ENCODE measurements at places on chromosomes 11 and 22.

GRCh38 chr22:20763630-20764470 is 10.1 kb upstream of the SERPIND1 start:
- no peak for DNase-seq

DNA sequence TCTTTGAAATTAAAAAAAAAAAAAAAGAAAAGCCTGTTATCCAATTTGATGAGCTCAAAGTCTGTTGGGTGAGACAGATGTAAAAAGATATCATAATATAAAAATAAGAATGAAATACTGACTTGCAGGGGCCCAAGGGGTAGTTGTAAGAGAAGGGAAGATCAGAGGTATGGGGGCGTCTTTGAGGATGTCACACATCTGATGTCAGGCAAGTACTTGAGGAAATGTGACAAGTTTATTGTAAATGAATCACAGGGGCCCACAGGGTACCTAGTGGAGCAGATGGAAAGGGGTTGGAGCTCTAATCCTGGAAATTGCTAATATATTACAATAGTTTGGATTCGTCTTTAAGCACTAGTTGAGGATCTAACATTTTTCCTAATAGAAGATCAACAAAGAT is 131.6 kb downstream of the MAML2 start:
- DNase-seq: no peak

DNA sequence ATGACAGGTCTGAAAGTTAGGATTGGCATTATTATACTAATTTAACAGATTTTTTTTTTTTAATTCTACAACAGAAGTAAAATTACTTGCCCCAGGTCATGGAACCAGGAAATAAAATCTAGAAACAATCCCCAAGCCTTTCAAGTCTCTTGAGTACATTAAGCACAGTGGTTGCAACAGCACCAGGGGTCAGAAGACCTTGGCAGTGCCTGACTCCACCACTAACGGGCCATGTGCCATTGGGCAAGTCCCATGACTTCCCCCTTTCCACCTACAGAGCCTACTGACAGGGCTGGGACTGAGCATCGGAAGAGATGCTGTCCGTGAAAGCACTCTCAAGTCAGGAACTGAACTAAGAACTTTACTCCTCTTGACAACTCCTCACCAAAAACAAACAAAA is 98.6 kb upstream of the AKIP1 start:
- DNase-seq: no peak

DNA sequence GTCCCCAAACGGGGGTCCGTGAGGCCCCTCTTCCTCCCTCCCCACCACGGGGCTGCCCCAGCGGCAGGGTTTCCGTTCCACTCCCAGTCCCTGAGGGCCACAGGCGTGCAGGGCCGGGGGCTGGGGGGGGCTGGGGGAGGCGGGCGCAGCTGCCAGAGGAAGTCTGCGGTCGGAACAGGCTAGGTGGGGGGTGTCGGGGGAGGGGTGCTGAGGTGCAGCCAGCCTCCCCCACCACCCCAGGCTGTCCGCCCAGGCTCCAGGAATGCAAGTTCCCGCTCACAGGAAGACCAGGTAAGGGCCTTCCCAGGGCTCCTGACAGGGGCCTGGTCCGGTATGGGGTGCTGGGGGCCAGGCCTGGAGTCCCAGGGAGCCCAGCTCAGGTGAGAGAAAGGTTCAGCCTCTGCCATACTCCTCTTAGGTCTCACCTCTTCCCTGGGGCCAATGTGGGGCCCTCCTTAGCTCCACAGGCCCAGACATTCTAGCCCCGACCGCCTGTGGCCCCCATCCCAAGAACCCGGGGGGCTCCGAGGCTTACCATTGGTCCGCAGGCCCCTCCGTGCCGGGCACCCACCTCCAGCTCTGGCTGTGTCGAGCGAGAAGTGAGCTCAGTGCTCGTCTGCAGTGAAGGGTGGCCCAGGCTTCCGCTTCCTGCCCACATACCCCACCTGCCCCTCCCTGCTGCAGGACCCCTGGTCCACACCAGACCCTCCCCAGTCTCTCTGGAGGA is at the start of gene PTPRCAP:
Gene PTPRCAP (minus strand): TSS at position 601 of the 727 bp plus-strand sequence. CDS start 63 bp downstream, at position 538.
- peak; percentile 83 for DNase-seq

DNA sequence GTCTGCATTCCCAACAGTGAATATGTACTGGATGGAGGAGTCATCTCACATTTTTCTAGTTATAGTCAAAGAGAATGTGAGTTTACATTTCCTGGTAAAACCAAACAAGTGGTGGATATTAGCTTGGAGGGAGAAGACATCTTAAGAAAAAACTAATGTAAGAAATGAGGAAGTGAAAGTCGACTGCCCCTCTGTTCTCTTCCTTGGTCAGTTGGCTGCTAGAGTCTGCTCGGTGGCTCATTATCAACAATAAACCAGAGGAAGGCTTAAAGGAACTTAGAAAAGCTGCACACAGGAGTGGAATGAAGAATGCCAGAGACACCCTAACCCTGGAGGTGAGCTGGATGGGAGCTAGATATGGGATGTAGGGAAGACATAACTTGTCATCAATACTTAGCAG is 5.8 kb downstream of the SLC22A9 start:
- DNase-seq: peak; percentile 3

DNA sequence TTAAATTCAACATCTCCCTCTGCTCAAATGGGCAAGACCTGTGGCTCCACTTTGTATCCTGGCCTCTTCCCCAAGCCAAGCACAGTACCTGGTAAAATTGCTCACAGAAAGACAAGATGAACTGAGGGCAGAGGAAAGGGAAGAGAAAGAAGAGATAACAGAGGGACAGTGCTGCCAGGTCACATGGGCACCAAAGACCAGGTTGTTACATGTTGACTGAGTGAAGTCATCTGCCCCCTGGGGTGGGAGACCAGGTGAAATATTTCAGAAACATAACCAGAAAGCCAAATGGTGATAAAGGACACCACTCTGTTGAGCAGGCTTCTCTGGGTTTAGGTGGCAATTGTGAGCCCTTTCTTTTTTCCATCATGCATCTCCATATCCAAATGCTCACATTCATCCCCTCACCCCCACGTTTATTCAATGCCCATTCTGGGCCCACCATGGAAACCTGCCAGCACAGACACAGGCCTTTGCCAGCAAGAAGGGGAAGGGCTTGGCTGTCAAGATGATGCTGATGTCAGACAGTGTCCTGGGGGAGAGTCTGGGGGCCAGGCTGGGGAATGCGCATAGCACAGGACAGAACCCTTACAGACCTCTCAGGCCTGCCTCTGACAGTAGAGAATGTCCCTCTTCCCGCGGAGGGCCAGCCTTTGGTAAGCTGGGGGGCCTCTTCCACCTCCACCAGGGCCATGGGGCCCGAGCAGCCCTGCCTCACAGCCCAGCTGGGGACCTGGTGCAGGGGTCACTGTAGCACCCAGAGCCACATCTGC is 51.6 kb downstream of the DGCR2 start:
- DNase-seq: no peak

GRCh38 chr11:95375886-95376285 is 144.9 kb upstream of the SESN3 start:
- DNase-seq: no peak

GRCh38 chr11:44349328-44349727 is 39.4 kb upstream of the ALX4 start:
- DNase-seq: no peak

DNA sequence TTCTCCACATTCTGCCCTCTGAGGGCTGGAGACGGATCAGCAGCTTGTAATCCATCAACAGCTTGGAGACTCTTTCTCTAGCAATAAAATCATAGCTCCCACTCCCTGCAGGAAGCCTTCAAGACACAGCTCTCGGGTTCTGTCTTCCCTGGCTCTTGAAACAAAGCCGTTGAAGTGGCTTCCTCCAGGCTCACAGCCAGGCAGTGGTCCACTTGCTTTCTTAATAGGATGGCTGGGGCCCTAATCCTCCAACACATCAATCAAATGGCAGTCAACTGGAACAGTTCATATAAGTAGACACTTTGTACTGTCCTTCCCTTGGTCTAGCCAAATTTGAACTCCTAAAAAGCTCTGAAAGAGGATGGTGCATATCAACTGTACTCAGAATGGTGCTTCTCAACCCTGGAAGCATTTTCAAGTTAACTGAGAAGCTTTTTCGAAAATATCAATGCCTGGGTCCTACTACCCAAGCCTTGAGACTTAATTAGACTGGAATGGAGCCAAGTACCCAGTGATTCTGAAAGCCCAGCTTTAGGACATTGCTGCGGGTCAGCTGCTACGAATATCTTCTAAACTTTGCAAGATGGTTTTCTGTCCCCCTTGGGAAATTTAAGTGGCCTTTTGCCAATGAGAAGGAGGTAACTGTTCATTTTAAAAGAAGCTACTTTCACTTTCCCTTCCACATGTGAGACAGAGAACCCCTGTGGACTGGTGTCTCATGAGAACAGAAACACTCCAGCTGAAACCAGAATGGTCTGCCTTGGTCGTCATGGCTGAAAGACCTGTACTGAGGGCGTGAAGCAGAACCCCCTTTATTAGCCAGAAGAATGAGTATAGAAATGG is 74.7 kb downstream of the SC5D start:
- DNase-seq: peak; percentile 67

GRCh38 chr11:64083398-64084080 is 47.8 kb downstream of the FLRT1 start:
- DNase-seq: no peak

DNA sequence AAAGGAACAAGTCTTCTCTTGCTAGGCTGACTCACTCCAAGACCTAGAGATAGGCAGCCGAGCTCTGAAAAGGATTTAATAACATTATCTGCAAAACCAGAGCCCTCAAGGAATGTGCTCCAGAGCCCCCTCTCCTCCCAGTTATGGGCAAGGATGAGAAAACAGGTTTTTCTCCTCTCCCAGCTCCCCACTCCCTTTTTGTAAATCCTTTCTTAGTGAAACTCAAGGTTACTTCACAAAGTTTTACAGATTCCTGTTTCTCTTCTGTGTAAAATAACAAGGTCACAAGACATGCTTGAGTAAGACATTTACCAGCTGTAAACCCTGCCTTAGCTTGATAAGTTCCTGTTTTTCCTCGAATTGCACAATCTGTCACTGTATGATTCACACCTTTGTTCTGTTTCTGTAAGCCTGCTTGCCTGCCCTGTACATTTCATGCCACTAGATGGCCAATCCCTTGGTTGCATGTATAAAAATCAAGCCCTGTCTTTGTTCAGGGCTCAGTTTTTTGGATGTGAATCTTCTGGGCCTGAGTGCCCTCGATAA is 489.4 kb downstream of the KCNA4 start:
- no peak for DNase-seq

DNA sequence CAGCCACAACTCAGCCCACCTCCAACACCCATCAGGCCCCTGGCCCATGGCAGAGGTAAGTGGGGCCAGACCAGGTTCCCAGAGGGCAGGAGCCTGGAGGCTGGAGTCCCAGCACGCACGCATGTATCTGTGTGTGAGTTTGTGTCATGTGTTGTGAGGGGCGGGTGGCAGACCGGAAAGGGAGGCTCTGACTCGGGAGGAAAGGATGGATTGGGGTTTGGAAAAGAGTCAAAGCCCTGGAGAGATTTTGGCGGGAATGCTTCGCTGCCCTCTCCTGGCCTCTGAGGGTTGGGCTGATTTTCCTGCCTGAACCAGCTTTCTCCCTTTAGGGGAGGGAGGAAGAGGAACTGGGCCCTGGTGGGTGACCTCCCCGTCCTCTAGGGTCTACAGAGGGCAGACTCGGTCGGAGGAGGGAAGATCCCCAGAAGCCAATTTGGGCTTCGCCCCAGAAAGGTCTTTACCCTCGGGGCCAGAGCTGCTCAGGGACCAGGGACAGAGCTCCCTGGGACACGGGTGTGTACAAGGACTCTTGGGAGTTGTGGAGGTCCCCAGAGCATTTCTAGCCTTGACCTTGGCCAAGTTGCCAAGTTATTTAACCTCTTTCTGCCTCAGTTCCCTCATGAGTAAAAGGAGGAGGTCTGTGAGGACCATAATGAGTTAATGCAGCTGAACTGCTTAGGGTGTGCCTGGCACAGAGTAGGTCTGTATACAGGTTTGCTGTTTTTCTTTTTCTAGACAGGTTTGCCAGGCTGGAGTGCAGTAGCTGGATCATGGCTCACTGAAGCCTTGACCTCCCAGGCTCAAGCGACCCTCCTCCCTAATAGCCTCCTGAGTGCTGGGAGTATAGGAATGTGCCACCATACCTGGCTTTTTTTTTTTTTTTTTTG is 6.9 kb downstream of the C11orf68 start:
- DNase-seq: no peak

- no peak for DNase-seq
These were observed 519 bp downstream of the ARRB1 start for GRCh38 chr11:75350743-75351540.

- DNase-seq: no peak
These were observed 24.3 kb upstream of the GLYATL1 start for GRCh38 chr11:58914821-58915543.

- DNase-seq: no peak
These were observed 77.8 kb upstream of the SHISAL1 start for GRCh38 chr22:44390613-44390970.
